ENCODE measurements at places on chromosomes 11 and 22.

DNA sequence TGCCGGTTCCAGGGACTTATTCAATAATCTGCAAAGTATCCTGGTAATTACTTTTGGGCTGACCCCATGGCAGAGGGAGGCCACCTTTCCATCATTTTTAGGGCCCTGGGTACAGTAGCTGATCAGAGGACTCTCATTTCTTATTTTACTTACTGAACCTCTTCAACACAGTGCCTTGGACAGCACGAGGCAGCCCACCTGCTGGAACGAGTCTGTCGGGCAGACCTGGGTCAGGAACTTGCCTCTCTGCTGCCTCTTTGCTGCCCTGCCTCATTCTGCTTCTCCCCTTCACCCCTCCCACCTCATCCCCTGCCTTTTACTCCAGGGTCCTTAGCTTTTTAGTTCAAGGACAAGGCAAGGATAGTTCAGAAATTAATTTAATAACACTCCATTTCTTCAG is 204.5 kb downstream of the CSNK2A3 start:
- no peak for DNase-seq

DNA sequence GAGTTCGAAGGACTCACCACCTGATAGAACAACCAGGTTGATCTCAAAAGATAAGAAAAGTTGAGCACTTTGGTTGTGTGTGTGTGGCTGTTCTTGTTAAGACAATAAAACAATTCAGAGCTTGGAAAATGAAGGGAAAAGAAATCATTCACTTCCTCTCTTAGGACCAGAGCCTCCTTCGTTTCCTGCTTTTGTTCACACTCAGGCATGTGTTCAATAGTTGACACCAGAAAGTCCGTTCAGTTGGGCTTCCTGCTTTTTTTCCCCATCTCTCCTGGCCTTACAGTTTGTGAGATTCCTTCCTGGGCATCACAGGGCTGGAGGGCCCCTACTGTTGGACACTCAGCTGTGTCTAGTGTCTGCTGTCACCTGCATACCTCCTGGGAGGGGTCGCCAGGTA is 48.0 kb downstream of the TSPAN18 start:
- DNase-seq = no peak

DNA sequence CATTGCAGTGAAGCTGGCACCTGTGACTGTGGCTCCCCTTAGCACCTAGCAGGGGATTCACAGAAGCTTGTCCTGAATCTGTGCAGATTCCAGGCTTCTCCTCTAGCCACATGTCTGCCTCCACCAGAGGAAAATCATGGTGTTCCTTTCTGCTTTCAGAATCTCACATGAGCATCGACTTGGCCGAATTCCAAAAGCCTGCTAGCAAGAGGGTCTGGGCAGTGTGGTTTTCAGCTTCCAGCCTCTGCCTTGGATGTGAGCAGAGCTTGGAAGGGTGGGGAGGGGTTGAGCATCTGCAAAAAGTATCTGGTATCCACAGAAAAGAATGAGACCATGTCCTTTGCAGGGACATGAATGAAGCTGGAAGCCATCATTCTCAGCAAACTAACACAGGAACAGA is 911.1 kb downstream of the TBC1D22A start:
- DNase-seq = no peak

GRCh38 chr11:65078151-65078550 is 5.7 kb downstream of the CDCA5 start:
- DNase-seq = peak; percentile 60

GRCh38 chr11:5281596-5281995 is 11.9 kb upstream of the HBE1 start:
- no peak for DNase-seq

GRCh38 chr22:48234011-48234410 is 1471.6 kb downstream of the TBC1D22A start:
- DNase-seq = no peak

- DNase-seq = no peak
Measured at GRCh38 chr11:71446942-71447688, 1.1 kb downstream of the DHCR7 start.

- DNase-seq = no peak
Measured at GRCh38 chr11:118615976-118616371, 8.6 kb downstream of the PHLDB1 start.

DNA sequence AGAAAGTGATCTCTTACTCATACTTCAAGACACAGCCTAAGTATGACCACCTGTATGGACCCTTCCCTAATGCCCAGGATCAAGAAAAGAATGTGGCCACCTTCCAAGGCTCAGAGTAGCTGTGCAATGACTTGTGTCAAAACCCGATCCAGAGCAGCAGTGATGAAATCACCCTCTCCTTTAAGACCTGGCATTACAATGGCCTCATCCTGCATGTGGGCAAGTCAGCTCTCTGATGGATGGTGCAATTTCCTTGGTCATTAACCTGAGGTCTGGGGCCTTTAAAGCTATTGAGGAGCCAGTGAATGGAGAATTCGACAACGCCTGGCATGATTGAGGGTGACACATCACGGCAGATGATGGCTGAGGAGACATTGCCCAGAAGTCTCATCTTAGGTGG is 9.1 kb upstream of the TUBA8 start:
- no peak for DNase-seq

GRCh38 chr22:44630826-44631225 is 71.2 kb upstream of the PRR5 start:
- no peak for DNase-seq

GRCh38 chr11:35750981-35751663 is 88.5 kb downstream of the TRIM44 start:
- no peak for DNase-seq

GRCh38 chr11:46389450-46390330 is 1.9 kb downstream of the CHRM4 start:
- DNase-seq = peak; percentile 51

DNA sequence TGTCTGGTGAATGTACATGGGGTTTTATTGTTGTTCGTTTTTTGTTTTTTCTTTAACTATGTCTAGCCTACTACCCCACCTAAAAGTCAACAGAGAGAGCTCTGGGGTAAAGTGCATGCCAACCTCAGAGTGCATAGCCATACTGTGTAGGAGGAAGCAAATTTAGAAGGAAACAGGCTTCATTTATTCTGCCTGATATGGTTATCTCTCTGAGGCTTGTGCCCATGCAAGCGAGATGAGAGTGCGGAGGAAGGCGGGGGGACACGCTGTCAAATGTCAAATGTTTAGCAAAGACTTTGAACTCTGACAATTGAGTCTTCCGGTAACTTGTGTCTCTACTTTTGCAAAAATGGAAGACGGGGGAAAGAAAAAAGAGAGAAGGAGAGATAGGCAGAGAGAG is 295.5 kb downstream of the ETS1 start:
- DNase-seq = peak; percentile 76

DNA sequence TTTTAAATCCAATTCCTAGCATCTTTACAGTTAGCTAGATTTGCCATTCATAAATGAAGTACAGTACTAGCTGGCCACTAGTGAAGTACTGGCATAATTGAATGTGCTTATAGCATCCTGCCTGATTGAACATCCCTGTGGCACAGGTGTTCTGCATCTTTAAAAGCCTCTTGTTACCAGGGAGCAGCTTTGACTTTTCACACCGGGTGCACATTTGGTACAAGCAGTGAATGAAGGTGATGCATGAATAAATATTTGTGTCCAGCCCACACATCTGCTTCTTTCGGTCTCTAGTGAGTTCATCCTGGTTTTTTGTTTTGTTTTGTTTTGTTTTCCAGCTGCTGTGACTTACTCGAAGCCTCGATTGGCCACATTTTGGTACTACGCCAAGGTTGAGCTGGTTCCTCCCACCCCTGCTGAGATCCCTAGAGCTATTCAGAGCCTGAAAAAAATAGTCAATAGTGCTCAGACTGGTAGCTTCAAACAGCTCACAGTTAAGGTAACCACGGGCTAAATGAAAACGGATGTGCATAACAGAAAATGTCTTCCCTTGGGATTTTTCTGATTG is 5.3 kb downstream of the ATP5MG start:
- no peak for DNase-seq

DNA sequence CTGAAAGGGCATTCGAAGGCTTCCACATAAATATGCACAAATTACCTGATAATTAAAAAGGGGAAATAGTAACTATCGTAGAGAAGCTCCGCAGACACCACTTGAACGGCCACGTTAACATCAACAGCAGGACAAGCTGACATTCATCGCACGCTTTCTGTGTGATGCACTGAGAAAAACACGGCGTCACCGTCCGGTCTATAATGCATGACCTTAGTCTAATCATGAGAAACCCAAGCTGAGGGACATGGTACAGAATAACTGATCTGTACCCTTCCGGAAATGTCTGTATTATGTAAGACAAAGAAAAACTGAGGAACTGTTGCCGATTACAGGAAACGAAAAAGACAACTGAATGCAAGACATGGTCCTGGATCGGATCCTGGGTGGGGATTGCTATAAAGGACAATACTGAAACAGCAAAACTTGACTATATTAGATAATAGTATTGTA is 678 bp upstream of the RANGAP1 start:
- no peak for DNase-seq

- no peak for DNase-seq
Measured at GRCh38 chr22:23062616-23063538, 7.4 kb upstream of the GNAZ start.

DNA sequence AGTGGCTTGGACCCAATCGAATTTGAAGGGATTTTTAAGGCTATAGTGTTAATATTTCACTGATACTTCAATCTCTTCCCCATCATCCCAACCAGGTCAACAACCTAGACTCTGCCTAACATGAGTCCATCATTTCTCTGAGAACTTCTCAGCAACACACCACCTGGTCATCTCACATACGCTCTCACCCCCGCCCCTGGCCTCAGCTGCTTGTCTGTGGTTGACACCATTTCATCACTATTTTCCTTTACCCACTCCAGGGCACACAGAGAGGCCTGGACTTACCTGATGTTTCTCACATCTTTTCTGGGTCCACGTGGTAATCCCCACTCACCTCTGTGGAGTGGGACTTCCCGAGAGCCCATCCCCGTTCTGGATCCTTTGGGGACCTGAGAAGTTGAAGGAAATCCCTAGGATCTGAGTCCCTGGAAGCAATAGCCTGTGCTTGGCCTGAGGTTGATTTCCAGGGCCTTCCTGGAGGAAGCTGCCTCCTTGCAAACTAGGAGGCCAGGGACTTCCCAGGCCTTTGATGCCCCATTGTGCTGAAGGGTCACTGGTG is 3.2 kb downstream of the P2RX3 start:
- DNase-seq = no peak

DNA sequence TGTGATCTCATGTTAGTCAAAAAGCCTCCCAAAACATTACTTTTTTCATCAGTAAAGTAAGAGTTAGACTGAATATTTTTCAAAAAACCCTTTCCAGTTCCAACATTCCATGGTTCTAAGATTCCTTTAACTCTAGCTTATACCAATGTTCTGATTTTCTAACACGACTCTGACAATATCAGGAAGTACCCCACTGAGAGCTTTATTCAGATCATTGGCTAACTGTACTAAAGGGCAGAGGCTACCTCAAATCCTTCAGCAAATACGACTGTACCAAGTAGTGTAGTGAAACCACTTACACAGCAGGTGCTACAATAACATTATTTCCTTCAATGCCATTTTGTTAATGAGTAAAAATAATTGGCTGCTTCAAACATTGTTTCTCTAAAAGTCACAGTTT is 213.4 kb upstream of the PITPNB start:
- DNase-seq = no peak

DNA sequence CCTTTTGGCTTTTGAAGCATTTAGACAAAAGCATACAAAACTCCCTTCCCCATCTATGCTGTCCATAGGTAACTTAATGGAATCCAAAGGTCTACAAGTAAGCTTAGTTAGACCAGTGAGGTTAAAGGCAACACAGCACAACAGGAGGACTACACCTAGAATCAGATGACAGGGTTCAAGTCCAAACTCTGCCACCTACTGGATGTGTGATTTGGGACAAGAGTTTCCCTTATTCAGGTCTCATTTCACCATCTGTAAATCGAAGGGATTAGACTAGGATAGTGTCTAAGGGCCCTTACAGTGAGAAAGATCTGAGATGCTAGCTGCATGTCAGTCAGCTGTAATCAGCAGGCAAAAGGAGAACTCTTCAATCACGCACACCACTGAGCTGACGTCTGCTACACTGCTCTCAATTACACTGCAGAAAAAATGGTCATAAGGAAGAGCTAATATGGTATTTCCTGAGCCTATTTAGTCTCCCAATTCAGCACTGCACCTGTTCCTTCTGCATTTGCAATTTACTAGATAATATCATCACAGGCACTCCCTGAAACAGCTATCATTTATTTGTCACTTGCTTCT is 82.2 kb downstream of the SERGEF start:
- no peak for DNase-seq

DNA sequence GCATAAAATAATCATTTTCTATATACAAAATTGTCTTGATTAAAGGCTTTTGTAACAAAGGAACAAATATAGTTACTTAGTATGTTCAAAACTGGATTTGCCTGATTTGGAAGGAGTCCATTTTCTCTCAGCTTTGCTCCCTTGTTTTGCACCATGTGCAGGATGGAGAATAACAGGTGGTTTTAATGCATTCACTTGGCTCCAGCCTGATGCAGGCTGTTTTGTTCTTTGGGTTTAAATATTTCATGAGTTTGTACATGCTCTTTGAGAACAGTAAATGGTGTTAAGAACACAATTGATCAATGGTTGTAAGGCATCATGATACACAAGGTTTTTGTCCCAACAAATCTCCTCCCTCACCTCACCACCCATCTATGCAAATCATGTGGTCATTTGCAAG is 886.9 kb upstream of the CCDC90B start:
- DNase-seq = no peak

- DNase-seq = no peak
Measured at GRCh38 chr11:116963813-116964212, 126.4 kb upstream of the APOA1 start.

DNA sequence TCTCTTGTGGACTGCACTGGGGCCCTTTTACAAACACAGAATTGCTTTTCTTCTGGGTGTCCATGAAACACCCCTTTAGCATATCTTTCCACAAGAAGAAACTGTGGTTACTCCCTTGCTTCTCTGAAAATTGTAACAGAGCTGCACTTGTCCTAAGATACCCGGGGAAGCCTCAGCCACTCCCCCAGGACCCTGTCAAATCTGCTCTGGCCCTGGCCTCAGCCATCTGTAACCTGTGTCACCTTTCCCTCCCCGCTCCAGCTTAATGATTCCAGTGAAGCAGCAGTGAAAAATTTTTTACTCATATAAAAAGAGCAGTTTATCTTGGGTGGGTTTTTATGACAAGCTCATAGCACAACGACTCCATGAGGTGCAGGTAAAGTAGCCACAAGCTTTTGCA is 3.4 kb upstream of the DUSP18 start:
- DNase-seq = no peak

GRCh38 chr22:36100134-36100824 is 60.3 kb downstream of the APOL3 start:
- no peak for DNase-seq

DNA sequence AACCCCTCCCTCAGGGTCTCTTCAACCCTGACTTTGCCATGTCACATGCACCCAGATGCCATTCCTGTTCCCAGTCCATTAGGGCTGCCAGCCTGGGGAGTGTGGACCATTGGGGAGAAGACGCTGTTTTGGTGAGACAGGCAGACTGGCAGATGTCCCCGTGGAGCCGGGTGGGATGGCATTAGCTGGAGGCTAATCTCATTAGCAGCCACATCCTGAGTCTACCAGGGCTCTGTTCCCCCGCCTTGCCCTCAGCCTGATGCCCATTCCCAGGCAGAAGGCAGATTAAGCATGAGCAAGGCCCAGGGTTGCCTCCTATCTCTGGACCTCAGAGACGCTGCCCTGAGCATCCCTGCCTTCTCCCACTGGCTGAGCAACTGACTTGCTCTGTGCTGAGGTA is 46.4 kb upstream of the ALX4 start:
- DNase-seq = no peak

Measured in stimulated activated CD4-positive, alpha-beta T cell treated with anti-CD3 and anti-CD28 coated beads, Interleukin-4, amount 100 ng/mL, for 4 hours (primary cell).